ENCODE measurements at places on chromosomes 12 and 14.

DNA sequence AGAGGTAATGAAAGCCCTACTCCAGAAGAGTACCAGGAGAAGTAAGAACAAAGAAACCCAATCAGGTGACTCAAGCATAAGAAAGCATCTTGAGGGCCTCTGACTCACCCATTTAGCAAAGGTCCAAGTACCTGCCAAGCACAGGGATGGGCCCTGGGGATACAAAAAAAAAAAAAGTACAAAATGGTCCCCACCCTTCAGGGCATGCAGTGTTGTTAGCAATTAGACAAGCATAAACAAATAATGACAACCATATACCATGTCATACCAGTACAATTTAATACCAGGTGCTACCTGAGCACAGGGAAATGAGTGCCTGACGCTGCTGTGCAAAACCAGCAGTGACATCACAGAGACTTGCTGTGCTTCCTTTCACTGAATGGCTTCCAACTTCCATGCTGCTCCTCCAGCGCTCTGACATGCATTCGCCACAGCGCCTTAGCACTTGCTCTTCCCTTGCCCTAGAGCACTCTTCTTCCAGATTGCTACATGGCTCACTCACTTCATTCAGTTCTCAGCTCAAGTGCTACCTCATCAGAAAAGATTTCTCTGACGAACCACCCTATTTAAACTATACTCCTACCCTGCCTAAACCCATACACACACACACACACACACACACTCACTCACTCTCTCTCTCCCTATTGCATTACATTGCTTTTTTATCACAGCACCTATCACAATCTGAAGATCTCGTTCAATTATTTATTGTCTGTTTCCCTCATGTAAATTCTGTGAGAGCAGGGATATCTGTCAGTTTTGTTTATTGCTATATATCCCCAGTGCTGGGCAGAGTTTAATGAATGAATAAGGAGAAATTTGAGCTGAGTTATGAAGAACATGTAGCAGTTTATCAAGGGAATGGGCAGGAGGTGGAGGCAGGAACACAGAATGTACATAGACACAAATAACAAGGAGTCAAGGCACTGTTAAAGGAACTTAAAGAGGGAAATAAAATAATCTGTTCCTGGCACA lies 12.9 kb upstream of the EPS8 start:
- no peak for DNase-seq

DNA sequence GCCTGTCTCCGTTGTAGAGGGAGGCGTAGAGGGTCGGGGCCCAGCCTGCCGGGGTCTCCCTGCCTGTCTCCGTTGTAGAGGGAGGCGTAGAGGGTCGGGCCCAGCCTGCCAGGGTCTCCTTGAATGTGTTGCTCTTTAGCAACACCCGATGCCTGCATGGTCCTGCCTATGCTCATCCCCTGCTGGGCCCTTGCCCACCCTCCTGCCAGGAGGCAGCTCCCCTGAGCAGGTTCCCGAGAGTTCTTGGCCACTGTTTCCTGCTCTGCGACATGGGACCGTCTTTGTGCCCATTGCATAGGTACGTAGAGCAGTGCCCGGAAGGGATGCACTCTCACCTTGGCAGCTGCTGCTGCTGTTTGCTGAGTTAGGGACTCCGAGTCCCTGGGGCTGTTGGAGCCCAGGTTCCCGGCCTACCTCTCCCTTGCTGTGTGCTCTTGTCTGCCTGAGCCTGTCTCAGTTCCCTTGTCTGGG lies 3.3 kb downstream of the KIF26A start:
- no peak for DNase-seq

DNA sequence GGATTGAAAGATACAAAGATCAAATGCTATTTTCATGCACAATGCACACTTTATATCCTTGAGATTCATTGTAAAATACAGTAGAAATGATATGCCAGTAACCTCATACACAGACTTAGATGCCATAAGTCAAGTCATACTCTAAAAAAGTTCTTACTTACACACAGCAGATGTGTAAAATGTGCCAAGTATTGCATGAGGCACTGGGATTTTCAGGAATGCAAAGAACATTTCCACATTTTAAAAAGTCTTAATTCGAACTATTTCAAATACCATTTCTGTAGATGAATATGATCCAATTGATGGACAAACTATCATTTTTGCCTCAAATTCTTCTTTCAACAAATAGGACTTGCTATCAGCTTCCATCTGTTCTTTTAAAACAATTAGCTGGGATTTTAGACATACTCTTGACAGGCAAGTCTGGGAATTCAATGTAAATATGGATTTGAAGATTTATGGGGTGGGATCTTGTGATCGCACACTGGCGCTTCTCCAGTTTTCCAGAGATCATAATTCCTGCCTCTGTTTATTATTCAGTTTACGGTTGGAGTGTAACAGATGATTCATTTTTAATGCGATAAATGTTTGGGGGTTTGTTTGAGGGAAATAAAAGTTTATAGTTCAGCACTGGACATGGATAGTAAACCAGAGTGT lies 183.8 kb downstream of the PAX9 start:
- no peak for DNase-seq

- DNase-seq = no peak
Observed at GRCh38 chr14:73492670-73493069, 1.9 kb downstream of the RIOX1 start.

DNA sequence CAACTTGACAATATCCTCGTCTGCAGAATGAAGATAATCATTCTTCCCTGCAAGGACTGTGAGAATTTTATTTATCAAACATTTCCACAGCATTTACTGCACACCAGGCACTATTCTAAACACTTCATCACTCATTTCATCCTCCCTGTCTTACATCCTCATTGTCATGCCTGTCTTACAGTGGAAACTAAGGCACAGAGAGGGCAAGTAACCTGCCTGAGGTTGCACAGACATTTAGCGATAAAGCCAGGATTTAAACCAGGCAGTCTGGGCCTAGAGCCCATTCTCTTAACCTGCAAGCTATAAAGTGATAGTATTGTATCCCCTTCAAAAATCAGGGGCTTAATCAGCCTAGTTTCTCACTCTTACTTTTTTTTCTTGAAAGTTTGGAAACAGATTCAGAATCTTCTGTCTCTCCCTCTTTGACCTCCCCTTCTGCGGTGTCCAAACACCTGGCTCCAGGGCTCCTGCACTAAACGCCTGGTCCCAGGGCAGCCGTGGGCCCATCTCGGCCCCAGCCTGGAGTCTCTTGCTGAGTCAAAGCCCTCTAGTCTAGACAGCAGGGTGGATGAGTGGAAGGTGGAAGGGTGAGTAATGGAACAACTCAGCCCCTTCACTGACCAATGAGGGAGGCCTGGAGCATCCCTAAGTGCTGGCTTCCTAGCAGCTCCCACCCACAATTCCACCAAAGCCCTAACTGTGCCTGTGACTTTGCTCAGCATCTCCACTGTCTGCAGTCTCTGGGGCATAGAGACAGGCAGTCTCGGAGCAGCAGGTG lies 12.5 kb downstream of the ISM2 start:
- no peak for DNase-seq

DNA sequence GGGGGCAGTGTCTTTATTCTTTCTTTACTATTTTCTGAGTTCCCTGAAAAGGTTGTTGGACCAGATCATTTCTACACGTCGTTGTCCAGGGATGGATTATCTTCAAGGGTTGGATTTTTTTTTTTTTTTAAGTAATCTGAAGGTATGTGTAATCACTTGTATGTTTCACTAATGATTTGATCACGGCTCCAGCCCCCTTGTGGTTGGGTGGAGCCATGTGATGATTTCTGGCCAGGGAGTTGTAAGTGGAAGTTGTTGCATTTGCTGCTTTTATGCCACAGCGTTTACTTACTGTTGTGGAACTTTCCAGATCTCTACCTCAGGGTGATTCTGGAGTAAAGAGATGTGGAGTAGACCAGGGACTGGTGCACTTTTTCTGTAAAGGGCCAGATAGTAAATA lies 390.3 kb downstream of the AACS start:
- no peak for DNase-seq

DNA sequence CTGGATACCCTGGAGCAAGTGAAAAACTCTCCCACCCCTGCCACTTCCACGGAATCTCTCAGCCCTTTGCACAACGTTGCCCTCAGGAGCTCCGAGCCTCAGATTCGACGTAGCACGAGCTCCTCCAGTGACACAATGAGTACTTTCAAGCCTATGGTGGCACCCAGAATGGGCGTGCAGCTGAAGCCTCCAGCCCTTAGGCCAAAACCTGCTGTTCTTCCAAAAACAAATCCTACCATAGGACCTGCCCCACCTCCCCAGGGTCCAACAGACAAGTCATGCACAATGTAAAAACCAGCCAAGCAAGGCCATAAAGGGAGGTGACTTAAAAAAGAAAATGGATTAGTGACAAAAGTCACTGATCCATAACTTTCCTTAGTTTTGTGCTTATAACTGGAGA lies 79.7 kb downstream of the KICS2 start:
- DNase-seq = no peak

- DNase-seq = no peak
Observed at GRCh38 chr12:19179986-19180385, 50.5 kb downstream of the PLEKHA5 start.

GRCh38 chr12:91413581-91414546 lies 231.2 kb upstream of the DCN start:
- no peak for DNase-seq

DNA sequence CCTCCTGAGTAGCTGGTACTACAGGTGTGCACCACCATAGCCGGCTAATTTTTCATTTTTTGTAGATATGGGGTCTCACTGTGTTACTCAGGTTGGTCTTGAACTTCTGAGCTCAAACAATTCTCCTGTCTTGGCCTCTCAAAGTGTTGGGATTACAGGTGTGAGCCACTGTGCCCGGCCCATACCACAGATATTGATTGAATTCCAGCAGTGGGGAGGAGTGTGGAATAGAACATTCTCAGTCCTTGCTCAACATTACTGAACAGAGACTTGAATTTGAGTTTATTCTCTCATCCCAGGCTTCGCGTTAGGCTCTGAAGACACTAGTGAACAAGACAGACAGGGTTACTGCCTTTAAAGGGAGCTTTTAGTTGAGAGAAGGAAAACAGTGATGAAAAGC lies 39.6 kb downstream of the PTPN11 start:
- DNase-seq = no peak

DNA sequence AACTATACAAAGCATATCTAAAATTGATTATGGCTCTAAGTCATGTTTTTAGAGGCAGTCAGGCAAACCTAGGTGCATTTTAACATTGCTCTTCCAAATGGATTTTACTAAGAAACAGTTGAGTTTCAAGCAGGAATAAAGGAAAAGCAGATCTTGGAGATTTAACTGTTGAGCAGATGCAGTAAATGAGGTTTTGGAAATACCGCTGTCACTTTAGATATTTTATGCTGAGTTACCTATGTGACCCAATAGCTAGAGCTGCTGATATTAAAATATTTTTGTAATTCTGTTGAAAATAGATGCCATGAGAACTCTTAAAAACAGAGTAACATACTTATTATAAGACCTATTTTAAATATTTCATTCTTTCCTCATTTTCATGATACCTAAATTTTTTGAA lies 181.4 kb downstream of the SYT1 start:
- no peak for DNase-seq

- no peak for DNase-seq
Observed at GRCh38 chr12:28425526-28425925, 235.3 kb downstream of the CCDC91 start.

- no peak for DNase-seq
Observed at GRCh38 chr14:97844042-97844441, 1046.9 kb downstream of the VRK1 start.

DNA sequence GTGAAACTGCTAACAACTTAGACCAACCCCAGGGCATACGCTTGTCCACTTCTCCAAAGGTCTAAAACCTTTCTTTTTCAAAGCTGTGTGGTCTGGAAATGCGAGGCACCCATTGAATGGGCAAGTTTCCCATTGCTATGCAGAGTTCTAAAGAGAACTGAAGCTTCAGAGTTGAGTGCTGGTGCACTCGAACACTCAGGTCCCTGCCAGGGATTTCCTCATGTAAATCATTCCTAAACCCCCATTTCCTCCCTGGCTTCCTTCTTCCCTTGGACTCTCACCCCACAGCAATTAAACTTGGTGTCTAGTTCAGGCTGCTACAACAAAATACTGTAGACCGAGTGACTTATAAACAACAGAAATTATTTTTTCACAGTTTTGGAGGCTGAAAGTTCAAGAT lies 2.2 kb upstream of the PXN start:
- no peak for DNase-seq

DNA sequence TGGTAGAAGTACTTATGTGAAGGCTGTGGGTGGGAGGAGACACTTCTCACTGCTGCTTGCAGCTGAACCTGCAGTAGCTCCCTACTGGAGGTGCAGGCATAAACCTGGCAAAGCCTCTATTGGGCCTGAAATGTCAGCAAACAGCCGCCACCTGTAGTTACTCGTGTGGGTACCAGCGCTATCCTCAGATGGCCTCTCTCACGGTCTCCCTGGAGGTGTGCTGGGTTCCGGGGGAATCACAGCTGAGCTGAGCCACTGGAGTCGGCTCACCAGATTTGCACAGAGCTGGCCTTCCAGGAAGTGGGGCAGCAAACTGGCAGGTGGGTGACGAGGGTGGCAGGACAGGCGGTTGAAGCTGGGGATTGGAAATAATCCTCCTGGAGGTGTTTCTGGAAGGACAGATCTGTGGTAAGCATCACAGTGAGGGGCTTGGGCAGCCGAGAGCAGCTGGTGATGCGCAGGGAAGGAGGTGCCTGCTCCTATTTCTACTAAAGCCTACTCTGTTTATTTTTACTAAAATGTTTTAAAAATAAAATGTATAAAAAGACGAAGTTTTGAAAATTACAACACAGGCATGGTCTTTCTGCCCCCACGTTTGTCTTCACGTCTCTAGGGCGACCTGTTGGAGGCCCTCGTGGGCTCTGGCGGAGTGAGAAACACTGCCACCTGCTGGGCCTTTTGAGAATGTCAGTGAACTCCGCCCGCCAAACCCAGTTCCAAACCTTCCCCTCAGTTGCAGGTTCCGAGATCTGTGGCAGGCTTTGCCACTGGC lies 67.8 kb upstream of the PLEKHG3 start:
- DNase-seq = peak; percentile 74

DNA sequence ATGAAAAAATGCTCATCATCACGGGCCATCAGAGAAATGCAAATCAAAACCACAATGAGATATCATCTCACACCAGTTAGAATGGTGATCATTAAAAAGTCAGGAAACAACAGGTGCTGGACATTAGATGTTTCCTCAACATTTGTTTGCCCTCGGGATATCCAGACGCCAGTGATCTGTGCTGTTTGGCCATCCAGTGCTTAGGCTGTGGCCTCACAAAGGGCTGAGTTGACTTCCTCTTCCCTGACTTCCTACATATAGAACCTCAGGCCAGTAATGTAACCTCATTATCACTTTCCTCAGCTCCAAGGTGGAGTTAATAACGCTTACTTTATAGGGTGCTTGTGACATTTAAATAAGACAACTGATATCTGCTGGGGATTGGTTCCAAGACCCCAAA lies 51.8 kb downstream of the SLC15A5 start:
- DNase-seq = peak; percentile 25
